Renal cortex interstitium (tissue), 15 donors: ENCODE measurements at places on chromosomes 2 and 18. TPM values are rescaled to one million over a fixed set of nuclear protein-coding genes. Genes with fewer than 3 reads are reported as not detected.

GRCh38 chr18:73047688-73048087 lies 179.9 kb upstream of the NETO1 start:
- no peak for DNase-seq

DNA sequence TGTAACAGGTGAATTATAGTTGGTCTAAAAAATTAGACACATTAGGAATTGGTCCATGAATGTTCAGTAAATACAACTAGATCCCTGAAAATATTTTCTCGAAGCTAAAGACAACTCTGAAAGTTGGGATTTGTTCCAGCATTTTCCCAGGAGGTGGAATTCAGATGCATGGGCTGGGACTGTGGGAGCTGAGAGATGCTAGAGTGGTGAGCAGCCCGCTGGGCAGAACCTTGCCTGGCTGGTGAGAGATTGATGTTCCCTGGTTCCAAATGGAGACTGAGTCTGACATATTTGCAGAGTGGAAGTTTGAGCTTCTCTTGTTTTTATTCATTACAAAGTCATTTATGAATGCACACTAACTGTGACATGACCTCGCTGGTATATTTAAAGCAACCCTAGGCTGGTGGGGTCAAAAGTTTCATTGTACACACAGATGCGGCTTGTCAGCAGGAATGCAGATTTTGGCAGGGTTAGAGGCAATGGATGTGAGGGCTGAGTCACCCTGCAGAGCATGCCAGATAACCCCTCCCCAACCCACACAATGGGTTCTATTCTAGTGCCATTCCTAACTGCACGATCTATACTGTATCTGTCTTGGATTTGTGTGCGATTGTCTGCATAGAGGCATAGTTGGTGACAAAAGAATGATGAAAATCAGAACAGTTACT lies 23.5 kb upstream of the TMEM178A start:
- no peak for DNase-seq

DNA sequence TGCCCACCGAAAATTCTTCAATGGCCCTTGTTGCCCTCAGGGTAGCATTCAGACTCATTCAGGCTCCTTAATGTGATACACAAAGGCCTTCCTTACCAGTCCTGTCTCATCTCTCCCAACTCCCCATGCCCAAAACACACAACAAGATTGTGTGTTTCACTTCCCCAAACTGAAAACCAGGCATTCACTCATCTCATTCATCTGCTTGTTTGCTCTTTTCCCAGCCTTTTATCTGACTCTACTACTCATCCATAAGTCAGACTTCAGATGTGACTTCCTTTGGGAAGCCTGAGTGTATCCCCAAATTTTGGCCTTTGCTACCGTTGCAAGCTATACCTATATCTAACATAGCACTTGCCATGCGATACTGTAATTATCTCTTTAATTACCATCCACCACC lies 9.7 kb upstream of the SLC39A10 start:
- no peak for DNase-seq

GRCh38 chr2:101361121-101361520 lies 26.2 kb downstream of the CREG2 start:
- no peak for DNase-seq

- no peak for DNase-seq
Measured at GRCh38 chr2:181203412-181203811, 223.0 kb downstream of the UBE2E3 start.

GRCh38 chr2:176566961-176567360 lies 297.7 kb downstream of the MTX2 start:
- DNase-seq: no peak

DNA sequence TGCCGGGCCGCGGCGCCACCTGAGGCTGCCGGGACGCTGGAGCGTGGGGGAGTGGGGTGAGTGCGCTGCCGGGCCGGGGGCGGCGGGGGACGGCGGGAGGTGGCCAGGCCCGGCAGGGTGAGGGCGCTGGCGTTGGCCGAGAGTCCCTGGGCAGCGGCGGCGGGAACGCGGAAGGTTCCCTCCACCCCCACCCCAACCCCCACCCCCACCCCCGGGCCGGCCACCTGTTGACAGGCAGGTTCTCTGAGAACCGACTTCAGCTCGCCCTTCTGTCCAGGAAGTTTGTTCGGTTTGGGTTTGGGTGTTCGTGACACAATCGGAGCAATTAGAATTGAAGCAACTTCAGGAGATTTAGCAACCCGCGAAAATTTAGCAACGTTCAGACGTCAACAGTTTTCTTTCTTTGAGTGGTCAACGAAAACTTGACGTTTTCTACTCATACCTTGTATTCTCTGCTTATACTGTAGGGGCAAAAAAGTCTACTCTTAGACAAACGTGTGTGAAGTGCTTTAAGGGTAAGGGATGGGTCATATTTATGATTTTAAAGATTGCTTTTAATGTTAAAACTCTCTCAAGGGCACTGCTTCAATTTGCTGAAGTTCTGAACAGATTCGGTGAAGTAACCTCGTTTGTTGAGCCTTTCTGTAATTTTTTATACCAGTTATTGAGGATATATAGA lies 9.3 kb downstream of the OTX1 start:
- no peak for DNase-seq

DNA sequence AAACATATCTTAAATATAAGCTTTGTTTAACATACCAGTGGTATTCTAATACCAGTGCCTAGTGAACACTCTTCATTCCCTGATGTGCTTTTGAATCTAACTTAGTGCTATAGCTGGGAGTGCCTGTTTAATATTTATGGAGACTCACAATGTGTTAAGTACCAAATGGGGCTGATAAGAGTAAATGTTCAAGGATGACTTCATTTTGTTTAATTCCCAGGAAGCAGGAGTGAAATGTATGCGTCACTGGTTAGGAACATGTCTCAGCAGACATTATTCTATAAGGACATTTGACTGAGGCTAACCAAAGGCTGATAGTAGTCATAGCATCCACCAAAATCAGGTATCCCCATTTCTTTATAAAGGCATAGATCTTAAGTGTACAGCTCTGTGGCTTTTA lies 31.7 kb upstream of the LINC00305 start:
- no peak for DNase-seq

DNA sequence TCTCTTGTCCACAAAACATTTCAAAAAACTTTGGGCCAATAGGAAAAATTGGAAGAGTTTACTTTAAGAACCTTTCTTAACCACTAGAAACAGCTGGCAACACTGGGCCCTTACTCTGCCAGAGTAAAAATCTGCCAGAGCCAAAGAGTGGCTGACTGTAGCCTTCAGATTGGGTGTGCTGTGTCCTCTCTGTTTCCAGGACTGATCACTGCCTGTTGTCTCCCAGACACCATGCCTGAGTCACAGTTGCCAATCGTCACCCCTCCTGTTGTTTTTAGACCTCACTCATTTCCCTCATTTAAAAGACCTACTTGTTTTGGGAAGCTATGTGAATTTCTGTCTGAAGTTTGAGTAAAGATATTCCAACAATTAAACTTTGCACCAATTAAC lies 159.1 kb downstream of the PPP1R1C start:
- no peak for DNase-seq

GRCh38 chr2:36708041-36708741 lies 11.7 kb downstream of the VIT start:
- DNase-seq: no peak

- DNase-seq: no peak
Measured at GRCh38 chr2:98374286-98374685, 28.0 kb downstream of the CNGA3 start.

- DNase-seq: no peak
Measured at GRCh38 chr2:144554492-144555210, 34.7 kb upstream of the ZEB2 start.

DNA sequence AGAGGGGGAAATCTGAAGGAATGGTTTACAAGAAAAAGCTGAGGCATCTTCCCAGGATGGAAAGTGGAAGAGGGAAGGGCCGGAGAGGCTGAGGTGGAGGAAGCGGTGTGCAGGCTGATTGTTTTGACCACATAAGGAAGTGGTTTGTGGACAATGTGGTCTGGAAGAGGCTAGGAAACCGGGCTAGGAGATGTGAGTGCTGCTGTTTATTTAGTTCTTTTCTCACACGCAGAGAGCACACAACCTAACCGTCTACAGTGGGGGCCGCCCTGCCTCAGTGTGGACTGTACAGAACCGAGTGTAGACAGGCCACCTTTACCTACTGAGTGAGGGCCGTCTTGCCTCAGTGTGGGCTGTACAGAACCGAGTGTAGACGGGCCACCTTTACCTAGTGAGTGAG lies 251.7 kb upstream of the PXDN start:
- no peak for DNase-seq

DNA sequence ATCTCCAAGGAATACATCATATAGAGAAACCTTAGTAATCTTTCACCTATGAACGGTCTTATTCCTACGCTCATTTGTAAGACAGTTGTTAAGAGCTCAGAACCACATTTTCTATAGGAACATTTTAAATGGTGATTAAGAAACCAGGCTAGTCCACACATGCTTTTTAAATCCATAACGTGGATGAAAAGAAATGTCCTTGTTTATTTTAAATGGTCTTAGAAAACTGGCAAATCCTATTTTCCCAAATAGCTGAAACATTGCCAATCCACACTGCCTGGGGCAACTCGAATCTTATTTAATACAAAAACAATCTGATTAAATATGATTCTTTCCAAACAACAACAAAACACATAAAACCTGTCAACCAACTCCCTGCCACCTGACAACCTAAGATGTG lies 23.7 kb downstream of the METTL8 start:
- DNase-seq: no peak

GRCh38 chr18:63936932-63937393 lies 12.1 kb upstream of the HMSD start:
- DNase-seq: no peak

GRCh38 chr2:66069937-66070720 lies 364.8 kb upstream of the MEIS1 start:
- DNase-seq: no peak

The KCNG2 gene
- not detected for polyA plus RNA-seq

The NOSTRIN gene
- polyA plus RNA-seq: 37.0 TPM

The ZNF396 gene
- 7.2 TPM for polyA plus RNA-seq

The EML6 gene
- polyA plus RNA-seq: 20.3 TPM

The CCDC150 gene
- polyA plus RNA-seq: 20.6 TPM

The CYP1B1 gene
- polyA plus RNA-seq: 120 TPM

The NOL4 gene
- polyA plus RNA-seq: 2.5 TPM
